Dermis blood vessel endothelial cell (primary cell): ENCODE measurements at places on chromosomes 2 and 18.

- DNase-seq, result no peak
Observed at GRCh38 chr2:180657054-180657453, 323.4 kb upstream of the UBE2E3 start.

GRCh38 chr2:174745142-174745541, 19.1 kb downstream of the CHRNA1 start:
- no peak for DNase-seq

GRCh38 chr2:60962528-60962927, 55.0 kb upstream of the PEX13 start:
- DNase-seq, result no peak

- no peak for DNase-seq
Observed at GRCh38 chr2:96090196-96090926, 26.0 kb downstream of the ADRA2B start.

DNA sequence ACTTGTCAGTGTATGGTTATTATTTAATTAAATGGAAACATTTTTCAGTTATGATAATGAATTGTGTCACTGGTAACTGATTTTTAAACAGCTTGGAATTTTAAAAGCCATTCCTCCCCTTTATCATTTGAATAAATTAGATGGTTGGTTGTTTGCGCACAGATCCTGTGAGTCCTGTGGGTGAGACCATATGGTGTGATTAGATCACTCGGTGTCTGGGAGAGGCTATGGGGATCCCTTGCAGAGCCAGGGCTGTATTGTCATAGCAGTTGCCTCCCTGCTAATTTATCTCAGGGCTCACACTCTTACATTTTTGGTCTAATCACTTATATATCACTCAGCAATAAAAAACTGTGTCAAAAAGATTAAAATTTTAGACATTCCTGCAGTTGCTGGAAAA, 133.5 kb downstream of the ASXL3 start:
- DNase-seq, result no peak

- no peak for DNase-seq
Observed at GRCh38 chr2:151809073-151809383, 19.2 kb downstream of the ARL5A start.

GRCh38 chr2:240329116-240329665, 106.3 kb upstream of the GPC1 start:
- DNase-seq, result no peak

DNA sequence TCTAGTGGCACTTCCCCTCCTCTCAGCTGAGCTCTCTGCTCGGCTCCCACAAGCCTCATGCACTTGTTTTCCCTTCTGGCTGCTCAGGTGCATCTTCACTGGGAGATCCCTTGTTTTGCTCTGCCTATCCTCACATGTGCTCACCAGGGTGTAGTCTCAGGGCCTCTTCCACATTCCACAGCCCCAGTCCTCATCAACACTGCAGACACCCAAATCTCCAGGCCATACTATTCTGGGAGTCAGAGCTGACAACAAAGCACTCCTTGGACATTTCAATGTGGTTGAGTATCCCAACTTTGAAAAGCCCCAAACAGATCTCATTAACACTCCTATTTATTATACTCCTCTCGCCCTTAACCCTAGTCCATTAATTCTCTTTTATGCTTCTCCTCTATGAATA, 71.3 kb downstream of the CCDC93 start:
- DNase-seq, result no peak
